ENCODE measurements at places on chromosomes 13 and 19.

DNA sequence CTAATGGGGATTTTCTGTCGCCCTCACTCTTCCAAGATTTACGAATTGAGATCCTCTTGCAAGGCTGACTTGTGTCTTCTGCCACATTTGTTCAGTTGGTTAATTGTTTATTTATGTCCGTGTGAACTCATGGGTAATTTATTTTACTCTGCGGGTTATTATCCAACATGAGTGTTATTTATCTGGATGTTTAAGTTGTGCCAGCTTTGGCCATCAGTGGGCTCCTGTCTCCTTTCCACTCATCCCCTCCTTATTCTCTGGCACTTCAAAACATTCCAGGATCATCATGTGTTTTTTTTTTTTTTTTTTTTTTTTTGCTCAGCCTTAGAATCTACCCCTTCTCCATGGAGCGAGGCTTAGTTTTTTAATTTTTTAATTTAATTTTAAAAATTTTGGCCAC, 19.0 kb downstream of the ACP7 start:
- DNase-seq: no peak

GRCh38 chr13:109745060-109745459, 41.3 kb downstream of the IRS2 start:
- no peak for DNase-seq

DNA sequence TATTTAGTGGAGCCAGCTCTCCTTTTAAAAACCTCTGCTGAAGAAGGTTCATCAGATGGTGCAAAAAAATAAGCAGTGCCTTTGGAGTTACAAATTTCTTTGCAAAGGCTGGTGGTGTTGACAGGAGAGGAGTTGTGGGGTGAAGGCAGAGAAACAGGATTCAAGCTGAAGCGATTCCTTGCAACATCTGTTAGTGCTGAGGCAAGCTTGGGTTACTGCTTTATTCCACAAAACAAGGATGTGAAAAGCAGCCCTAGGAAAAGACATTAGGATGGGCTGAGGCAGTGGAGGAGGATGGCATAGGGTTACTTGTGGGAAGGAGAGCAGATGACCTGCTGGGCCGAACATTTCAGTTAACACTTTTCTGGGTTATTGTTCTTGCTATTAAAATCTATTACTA, 390.7 kb downstream of the DLEU7 start:
- DNase-seq: no peak

DNA sequence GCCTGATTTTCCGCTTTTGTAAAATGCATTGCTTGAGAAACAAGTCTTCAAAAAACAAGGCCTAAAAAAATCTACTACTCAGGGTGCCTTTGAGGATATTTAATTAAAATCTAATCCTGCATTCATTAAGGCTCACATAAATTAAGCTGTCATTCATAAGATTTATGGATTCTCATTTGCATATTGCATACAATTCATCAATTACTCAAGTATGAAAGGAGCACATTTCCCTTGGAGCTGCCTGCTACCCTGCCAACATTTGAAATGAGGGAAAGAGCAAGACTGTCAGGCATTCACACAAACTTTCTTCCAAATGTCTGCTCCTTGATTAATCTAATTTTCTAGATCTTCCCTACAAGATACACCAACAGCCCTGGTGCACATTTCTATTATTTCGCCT, 140.0 kb downstream of the DACH1 start:
- no peak for DNase-seq

- no peak for DNase-seq
These were observed 51.8 kb upstream of the TPM4 start for GRCh38 chr19:16024266-16025107.

- no peak for DNase-seq
These were observed 23.5 kb downstream of the STARD13 start for GRCh38 chr13:33262062-33262487.

- no peak for DNase-seq
These were observed 60.9 kb downstream of the WDFY2 start for GRCh38 chr13:51645154-51645650.

DNA sequence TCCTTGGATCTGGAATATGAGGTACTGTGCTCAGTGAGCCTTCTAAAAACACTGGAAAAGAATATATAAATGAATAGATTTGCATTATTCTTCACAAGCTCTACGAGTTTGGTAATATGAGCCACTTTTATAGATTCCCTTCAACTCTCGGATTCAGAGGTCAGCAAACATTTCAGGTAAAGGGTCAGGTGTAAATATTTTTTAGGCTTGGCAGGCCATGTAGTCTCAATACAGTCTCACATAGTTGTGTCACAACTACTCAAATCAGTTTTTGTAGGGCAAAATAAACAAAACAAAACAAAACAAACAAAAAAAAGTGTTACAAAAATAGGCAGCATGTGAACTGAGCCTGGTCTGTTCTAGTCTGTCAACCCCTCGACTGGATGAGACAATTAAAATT, 57.4 kb downstream of the PSPC1 start:
- no peak for DNase-seq

GRCh38 chr13:76425935-76426334, 460.3 kb downstream of the KCTD12 start:
- DNase-seq: no peak

- DNase-seq: no peak
These were observed 228.3 kb downstream of the KLF5 start for GRCh38 chr13:73286942-73287620.

DNA sequence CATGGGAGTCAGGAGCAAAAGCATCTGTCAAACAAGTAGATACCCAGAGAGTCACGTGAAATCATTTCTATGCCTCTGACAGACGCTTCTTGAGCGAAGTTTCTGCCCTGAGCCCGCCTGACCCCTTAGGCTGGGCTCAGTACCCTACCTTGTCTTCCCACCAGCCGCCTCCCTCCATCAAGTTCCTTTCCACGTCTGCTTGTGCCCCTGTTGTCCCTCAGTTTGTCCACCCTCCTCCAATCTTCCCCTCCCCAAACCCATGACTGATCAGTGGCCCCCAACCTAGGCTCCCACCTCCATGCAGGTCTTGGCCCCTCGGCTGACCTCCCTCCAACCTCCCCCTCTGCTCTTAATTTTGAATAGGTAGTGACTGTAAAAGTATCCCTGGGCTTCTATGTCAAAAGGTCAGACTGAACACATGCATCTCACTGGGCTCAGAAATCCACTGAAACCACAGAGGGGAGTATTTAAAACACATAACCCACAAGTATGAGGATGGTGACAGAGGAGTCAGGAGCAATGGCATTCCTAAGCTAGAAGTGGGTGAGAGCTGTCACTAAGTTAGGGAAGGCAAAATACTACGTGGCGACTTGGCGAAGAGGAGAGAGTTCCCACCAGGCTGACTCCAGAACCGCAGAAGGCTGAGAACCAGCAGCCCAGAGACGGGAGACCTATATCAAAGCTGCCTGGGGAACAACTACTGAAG, 1.7 kb upstream of the ZNF446 start:
- DNase-seq: no peak

GRCh38 chr19:35533822-35534392, 651 bp downstream of the GAPDHS start:
- peak; percentile 56 for DNase-seq

- DNase-seq: no peak
These were observed 9.3 kb downstream of the UNC13A start for GRCh38 chr19:17678836-17679235.

- DNase-seq: no peak
These were observed 126.4 kb downstream of the SPRY2 start for GRCh38 chr13:80214521-80214991.

GRCh38 chr13:34883396-34883795, 58.7 kb upstream of the NBEA start:
- DNase-seq: no peak

DNA sequence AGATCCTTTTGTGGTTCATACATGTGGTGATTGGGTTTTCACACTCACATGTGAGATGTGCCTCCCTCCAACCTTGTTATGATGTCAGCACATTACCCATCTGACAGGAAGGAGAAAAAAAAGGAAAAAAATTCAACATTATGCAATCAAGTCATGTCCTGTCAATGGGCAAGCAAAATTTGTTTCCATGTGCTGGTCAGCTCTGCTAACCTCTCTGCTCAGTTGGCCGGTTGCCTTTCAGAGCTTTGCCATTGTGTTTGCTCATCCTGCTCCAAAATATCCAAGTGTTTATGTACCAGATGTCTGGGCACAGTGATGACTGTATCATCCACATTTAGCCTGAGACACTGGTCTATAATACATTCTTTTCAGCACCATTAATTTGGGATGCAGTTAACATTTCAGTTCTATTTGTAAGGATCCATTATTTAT, 27.0 kb upstream of the METTL21C start:
- no peak for DNase-seq

GRCh38 chr19:29079356-29080032, 133.5 kb downstream of the UQCRFS1 start:
- DNase-seq: no peak

GRCh38 chr19:7926021-7926726, at the start of gene CTXN1:
Gene CTXN1, minus strand, starts transcription at chr19:7926135. Its CDS starts 597 bp downstream, at chr19:7925538.
- DNase-seq: peak; percentile 92

DNA sequence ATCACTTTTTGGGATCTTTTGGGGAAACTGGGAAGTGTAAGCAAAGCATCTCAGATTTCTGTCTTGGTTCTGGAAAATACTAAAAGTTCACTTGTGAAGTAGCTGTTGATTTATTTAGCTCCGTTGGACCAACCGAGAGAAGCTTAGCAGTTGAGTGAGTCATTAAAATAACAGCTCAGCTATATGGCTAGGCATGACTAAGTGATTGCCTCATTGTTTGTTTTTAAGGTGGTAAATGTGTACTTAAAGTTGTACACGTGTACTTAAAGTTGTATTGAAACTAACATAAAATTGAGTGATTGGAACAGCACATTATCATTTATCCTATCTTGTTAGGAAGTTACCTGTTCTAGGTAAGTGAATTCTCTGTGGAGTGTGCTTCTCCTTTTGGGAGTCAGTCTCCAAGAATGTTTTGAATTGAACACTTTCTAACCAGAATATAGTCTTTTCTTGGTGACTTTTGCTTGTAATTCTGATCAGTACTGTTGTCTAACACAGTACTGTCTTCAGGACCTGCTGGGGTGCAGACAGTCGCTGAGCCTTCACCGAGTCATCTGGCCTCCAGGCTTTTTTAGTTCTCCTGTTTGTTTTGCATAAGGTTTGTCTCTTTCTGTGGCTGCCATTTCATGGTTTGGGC, 2.9 kb upstream of the DCUN1D2 start:
- DNase-seq: no peak

- no peak for DNase-seq
These were observed 451.7 kb downstream of the PCDH9 start for GRCh38 chr13:66778461-66778860.

- DNase-seq: no peak
These were observed 107.6 kb upstream of the VSTM2B start for GRCh38 chr19:29418201-29418600.

GRCh38 chr19:44848812-44849447, 2.8 kb downstream of the NECTIN2 start:
- no peak for DNase-seq

DNA sequence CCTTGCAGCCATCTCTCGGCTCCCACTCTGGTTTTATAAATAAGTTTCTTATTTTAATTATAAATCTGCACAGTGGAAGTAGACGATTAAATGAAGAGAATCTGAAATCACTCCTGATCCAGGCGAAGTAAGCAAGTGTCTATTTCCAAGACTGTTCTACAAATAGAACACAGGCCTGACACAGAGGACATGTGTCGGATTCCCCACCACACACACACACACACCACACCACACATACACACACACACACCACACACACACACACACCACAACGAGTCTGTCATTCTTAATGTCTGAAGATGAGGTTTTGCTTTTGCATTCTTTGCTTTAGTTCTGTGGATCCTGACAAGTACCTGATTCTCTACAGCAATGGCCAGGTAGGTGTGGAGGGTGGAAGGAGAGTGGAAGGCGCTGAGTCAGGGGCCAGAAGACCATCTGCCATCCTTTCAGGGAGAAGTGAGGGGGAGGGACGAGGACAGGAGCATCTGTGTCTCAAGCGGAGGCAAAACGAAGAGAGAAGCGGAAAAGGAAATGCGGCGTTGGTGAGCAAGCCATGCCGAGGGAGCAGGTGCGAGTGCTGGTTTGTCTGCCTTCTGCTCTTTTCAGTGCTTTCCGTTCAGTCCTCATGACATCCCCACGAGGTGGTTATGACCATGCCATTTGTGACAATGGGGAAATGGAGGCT, 110.2 kb downstream of the TEX26 start:
- DNase-seq: no peak

- no peak for DNase-seq
These were observed 6.3 kb upstream of the IGSF23 start for GRCh38 chr19:44607049-44607448.

DNA sequence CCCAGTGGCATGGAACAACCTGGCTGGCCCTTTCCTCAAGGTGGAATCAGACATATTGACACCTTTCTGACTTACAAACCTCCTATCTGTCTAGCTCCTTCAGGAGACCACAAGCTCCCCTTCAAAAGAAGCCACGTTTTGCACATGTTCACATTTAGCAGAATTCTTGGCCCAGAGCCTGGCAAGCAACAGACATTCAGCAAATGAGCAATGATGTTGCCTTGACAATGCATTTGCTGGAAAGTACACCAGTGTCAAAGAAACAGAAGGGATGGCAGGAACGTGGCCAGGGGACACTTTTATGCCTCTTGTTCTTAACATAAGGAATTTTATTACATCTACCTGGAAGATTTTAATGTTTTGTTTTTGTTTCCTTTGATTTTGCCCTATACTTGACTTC, 85.5 kb upstream of the FGF14 start:
- DNase-seq: no peak

GRCh38 chr13:50366488-50367174, 351.4 kb downstream of the KCNRG start:
- no peak for DNase-seq

GRCh38 chr13:101941095-101941783, 460.6 kb downstream of the FGF14 start:
- no peak for DNase-seq

DNA sequence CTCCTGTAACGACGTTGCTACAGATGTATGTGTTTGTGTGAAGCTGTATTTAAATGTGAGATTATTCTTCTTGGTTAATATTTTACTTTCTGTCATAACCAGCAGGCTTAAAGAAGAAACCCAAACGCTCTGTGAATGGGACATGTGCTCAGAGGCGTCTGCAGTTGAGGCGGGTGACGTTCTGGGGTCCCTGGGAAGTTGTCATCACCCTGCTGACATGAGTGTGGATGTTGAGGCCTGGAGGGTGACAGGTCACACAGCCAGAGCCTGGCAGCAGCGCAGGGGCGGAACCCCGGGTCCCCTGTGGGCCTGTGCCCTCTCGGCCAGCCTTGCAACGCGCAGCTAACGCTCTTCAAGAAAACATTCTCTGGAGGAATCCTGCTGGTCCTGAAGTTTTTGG, 16.6 kb downstream of the RASA3 start:
- no peak for DNase-seq

DNA sequence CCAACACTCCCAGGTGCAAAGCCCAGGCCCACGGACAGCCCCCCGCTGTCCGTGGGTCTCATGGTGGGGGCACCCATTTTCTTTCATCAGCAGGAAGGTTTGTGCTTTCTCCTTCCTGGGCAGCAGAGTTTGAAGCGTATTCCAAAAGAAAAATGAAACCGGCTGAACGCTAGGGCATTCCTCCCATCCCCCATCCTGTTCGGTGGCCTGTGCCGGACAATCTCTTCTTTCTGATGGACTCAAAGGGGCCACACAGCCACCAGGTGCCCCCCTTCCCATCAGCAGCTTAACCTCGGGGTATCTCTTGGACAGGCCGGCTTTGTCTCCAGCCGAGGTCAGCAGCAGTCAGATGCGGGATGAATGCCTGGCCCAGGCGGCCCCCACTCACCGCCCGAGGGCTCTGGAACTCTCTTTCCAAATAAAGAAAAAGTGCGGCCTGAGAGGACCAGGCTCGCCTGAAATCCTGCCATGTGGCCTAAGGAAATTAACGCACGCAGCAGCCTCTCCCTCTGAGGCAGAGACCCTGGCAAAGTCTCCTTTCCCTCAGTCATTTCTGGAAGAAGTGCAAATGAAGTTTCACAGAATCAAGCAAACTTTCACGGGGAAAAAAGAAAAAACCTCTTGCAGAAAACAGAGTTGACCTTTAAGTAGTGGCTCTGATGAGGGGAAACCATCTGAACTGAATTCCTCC, 67.8 kb downstream of the RASA3 start:
- no peak for DNase-seq
